ENCODE measurements at places on chromosomes 11 and 22.

GRCh38 chr11:128893578-128894285, 2.6 kb downstream of the KCNJ5 start:
- DNase-seq: no peak

GRCh38 chr11:26575946-26576345, 3.9 kb upstream of the MUC15 start:
- no peak for DNase-seq

DNA sequence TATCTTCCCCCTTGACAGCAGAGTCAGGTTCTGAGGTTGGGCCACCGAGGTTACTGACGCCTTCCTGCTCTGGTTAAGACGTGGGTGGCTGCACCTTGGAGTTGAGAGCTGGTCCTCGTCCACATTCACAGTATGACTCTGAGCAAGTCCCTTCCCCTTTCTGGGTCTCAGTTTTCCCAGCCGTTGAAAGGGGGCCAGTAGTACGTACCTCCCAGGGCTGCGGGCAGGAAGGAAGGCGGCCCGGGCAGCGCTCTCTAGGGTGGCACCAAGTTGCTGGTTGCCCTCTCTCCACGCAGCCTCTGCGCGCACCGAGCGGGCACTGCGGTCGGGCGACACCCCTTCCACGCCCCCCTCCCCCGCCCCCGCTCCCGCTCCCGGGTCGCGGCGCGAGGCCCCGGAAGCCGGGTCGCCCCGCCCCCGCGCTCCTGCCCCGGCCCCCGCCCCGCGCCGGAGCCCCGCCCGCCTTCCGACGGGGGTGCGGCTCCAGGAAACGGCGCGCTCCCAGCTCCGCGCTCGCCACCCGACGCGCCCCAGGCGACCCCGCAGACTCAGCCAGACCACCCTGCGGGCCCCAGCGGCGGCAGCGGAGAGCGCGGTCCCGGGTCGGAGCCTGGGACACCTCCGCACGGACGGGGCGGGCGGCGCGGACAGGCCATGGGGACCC, at the start of gene EHBP1L1:
Gene EHBP1L1, plus strand, starts transcription at position 486 of the 664 bp plus-strand sequence. CDS start 250 bp downstream, outside the sequence.
- peak; percentile 79 for DNase-seq

DNA sequence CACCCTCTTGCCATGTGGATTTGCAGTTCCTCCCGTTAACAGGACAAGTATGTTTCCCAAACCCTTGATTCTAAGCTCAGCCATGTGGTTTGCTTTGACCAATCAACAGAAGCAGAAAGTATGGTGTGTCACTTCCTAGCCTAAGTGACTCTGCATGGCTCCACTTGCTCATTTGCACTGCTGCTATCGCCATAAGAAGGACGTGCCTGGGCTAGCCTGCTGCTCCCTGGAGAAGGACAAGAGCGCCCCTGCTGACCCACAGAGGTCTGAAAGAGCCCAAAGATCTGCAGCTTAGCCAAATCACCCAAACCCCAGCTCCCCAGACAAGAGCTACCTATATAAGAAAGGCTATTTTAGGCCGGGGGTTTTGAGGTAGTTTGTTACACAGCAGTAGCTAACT, 18.0 kb downstream of the TBRG1 start:
- DNase-seq: no peak

DNA sequence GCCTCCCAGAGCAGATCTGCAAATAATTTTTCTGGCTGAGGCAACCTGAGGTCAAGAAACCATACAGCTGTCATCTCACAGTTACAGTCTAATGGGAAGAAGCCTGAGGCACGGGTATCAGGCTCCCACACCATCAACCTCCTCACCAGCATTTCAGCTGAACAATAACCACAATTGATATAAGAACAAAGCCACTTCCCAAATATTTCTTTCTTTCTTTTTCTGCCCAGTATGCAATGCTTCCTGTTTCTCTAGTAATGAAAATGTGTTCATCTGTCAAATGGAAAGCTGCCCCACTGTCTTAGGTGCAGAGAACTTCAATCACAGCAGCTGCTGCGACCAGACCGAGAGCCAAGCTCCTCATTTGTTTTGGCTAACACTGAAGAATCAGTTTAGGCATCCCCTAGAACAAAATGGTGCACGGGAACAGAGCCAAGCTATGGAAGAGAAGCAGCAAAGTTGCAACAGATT, 108.4 kb downstream of the BLID start:
- DNase-seq: no peak

GRCh38 chr22:29230972-29231875, 25.5 kb downstream of the EMID1 start:
- DNase-seq: no peak

DNA sequence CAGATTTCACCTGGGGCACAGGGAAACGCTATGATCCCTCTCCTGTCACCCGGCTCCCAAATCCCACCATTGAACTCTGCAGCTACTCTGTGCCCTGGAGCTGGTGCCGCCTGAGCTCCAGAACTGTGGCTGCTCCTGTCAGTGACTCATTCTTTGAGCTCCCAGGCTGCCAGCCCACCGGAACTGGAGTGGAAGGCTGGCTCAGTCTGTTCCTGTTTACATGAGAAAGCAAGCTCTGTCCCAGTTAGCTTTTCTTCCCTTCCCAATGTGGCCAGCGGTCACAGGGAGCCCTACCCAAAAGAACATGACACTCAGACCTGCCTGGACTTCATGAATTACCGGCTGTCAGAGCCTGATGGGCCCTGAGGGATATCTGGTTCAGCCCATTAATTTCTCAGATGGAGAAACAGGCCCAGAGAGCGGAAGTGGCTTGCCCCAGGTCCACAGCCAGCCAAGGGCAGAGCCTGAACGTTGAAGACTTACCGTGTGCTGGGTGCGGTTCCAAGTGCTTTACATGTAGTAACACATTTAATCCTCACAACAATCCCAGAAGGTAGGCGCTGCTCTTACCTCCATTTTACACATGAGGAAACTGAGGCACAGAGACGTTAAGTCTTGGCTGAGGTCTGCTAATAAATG, 23.8 kb upstream of the IGSF22 start:
- DNase-seq: peak; percentile 81
